AG08395 (cell line): ENCODE measurements at places on chromosomes 2 and 18.
A peak's percentile ranks its signal among the peaks of the same experiment; 100 is the strongest.

- peak; percentile 97 for DNase-seq
These were observed 24.5 kb downstream of the KCNF1 start for GRCh38 chr2:10935953-10936942.

- no peak for DNase-seq
These were observed 118.9 kb downstream of the ACAA2 start for GRCh38 chr18:49694402-49694801.

- peak; percentile 65 for DNase-seq
These were observed 225.4 kb downstream of the FAM210A start for GRCh38 chr18:13500869-13501542.

DNA sequence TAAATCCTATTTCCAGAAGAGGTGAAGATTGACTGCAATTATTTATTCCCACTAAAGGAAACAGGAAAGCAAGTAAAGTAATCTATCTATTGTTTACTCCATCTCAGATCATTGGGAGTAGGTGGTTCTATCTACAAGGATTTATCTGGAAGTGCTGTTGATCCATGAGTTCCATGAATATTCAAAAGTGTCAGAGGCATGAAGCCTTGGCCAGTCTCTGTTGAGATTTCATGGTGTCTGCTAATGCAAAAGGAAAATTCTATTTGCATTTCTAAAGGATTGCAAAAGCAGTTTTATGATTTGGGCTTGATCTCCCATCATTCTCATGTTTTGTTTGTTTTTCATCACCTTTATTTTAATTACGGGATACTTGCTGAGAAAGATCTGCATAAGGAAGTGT is 102.4 kb upstream of the ST6GAL2 start:
- no peak for DNase-seq

DNA sequence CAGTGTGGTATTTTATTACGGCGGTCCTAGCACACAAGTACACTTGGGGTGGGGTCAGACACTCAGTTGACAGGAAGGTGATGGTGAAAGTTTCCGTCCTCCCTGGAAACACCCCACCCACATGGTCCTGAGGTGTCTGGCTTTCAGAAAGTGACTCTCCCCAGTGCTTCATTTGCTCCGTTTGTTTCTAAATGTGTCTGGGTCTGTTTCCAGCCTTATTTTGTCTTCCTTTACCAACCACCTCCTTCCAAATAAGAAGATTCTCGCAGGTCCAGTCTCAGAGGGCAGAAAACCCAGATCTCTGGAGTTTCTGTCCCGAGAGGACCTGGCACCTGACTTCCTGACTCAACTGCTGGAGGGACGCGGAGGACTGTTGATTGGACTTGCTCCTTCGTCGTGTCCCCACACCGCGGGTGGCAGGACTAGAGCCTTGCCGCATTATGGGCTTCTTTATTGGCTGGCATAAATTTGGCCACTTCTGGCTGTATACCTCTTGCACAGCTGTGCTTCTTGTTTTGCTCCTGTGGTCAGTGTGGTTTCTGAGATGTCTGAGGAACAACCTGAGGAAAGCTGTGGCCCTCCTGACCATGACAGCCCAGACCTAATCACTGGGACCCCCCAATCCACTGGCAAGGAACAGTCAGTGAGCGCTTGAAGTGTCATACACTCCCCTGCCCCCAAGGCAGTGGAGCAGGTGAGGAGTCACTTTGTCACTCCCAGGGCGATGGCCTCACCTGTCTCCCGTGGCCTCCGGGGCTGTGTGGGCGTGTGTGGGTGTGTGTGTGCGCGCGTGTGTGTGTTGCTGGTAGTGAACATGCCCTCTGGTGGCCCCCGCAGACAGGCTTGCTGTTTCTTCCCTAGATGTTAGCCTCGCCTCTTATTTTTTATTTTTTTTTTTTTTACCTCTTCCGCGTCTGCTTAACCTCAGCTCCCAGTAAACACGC is 45.6 kb downstream of the MEX3C start:
- DNase-seq, result no peak

DNA sequence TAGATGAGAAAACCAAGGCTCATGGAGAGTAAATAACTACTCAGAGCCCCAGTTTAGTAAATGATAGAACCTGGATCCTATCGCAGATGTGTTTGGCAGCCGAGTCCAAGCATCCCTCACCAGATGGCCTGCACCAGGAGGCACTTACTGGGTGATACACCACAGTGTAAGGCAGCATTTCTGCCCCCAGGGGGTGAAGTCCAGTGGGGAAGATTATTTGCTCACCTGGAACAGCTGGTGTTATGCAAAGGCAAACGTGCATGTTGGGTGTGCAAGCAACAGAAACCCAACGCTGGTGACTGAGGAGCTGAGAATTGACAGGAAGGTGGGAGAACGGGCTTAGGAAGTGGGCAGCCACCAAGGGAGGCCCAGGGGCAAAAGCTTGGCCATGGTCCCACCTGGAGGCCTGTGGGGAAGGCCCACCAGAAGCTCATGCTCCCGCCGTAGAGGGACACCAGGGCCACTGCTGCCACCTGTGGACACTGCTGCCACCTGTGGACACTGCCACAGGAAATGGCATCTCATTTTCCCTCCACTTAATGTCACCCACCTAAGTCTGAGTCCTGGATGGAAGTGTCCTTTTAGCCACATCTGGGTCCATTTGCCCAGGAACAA is 100.6 kb downstream of the TFCP2L1 start:
- DNase-seq, result no peak
